Activated naive CD4-positive, alpha-beta T cell treated with Interleukin-2 at 50 U/mL for 16 hours (primary cell): ENCODE measurements at places on chromosomes 1 and 21.
A peak's percentile ranks its signal among the peaks of the same experiment; 100 is the strongest.

- no peak for DNase-seq
Observed at GRCh38 chr1:220689666-220690065, 497 bp upstream of the C1orf115 start.

GRCh38 chr1:24635195-24635843, 7.8 kb upstream of the SRRM1 start:
- no peak for DNase-seq

DNA sequence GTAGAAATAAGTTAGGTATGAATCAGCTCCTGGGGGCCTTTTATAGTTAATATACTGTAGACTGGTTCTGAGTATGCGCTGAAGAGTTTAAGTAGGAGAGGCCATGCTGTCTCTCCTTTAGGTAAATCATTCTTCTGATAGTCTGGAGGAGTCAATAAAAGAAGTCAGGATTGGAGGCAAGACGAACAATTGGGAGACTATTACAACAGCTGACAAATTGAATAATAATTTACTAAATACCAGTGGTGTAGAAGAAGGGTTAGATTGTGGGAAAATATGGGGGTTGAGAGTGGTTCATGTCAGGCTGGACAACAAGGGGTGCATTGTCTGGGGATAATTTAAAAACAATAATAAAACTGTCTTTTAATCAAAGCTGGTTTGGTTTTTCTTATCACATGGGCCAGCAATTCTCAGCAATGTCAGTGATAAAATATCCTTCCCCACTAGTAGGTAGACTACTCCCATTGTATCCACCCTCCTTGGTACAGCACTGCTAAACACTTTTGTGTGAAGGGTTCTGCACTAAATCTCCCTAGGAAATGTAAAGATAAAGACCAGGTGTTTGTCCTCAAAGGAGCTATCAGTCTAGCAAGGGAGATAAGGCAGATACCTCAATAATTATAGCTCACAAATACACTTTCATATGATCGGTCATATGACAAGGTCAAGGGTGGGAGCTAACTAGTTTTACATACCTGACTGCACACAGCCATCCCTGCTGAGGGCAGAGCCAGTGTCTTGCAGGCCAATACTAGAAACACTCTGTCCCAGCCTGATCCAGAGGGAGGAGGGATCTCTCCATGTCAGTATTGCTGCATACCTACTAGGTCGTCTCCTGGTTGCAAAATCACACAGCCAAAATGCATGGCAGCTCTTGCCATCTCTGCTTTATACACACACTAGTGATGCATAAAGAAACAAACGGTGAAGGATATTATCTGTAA, 299.7 kb downstream of the VAV3 start:
- DNase-seq, result no peak

DNA sequence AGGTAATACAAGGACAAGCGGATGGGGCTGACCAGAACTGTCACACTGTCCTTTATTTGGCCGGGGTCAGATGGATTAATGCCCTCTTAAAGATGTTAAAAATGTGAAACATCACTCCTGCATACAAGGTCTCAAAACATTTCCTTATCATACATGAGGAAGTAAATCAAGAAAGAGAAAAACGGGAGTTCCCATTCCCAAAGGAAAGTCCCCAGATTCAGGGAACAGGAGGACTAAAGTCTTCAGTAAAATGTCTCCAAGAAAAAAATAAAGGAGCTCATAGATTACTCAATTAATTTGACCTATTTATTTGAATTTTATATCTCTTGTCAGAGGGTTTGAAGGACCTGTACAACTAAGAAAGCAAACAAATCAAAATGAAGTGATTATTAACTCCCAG, 13.4 kb upstream of the HSD11B1 start:
- DNase-seq, result no peak

DNA sequence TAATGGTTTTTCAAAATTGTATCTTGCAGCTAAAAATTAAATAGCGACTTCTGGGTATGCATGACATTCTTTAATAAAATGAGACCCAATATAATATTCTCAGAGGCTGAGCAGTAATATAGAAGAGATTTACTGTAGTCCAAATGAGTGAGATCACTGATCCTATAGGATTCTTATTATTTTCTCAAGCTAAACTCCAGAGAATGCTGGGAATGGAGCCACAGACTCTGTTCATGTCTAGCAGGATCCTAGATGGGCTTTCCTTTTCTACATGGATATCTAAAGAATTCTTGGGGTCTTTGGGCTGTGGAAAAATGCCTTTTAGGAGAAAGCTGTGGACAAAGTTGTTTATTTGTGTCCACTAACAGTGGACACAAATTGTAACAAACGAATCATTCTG, 150.7 kb upstream of the ZNF644 start:
- DNase-seq, result no peak

GRCh38 chr1:59285691-59286090, 11.2 kb upstream of the FGGY start:
- no peak for DNase-seq

- no peak for DNase-seq
Observed at GRCh38 chr1:110390096-110390495, 730 bp downstream of the SLC16A4 start.

DNA sequence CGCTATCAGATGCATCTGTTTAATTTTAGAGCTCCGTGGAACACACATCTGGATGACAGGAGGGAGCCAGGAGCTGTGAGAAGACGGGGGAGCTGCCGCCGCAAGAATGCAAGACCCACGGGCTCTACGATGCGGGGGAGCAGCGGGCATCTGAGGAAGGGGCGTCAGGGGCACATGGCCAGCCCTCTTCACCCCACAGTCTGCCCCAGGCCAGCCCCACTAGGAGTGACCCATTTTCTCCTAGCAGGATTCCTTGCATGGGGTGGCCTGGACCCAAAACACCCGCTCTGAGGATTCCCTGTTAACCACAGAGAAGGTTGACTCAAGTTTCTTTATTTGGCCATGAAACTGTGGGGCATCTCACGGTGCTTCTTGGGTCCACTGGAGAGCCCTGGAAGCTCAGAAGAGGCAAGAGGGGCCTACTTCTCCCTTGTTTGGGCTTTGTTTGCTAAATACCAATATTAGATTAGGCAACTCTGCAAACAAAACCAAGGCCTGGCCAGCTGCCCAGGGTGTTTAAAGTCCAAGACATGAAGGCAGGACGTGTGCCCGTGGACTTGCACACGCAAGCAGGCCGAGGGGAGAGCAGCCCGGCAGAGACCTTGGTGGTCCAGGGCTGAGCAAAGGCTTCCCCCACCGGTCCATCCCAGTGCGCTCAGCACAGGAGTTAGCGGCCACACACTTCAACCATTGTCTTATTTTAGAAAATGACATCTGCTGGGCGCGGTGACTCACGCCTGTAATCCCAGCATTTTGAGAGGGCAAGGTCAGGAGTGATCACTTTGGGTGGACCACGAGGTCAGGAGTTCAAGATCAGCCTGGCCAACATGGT, 89.8 kb downstream of the DHRS3 start:
- DNase-seq, result no peak

DNA sequence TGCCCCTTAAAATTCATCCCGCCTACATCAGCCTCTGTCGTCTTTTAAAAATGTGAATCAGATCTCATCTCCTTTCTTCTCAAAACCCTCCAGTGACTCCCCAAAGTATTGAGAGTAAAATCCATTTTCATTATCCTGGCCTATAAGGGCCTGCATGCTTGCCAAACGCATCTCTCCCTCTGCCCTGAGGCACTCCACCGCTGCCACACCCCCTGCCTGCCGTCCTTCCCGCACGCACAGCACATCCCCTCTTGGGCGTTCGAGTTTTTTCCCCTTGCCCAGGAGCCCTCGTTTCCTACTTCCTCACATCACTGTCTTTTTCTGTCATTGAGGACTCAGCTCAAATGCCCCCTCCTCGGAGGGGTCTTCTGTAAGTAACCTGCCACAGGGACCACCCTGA, 53.3 kb upstream of the MTR start:
- DNase-seq, result no peak

DNA sequence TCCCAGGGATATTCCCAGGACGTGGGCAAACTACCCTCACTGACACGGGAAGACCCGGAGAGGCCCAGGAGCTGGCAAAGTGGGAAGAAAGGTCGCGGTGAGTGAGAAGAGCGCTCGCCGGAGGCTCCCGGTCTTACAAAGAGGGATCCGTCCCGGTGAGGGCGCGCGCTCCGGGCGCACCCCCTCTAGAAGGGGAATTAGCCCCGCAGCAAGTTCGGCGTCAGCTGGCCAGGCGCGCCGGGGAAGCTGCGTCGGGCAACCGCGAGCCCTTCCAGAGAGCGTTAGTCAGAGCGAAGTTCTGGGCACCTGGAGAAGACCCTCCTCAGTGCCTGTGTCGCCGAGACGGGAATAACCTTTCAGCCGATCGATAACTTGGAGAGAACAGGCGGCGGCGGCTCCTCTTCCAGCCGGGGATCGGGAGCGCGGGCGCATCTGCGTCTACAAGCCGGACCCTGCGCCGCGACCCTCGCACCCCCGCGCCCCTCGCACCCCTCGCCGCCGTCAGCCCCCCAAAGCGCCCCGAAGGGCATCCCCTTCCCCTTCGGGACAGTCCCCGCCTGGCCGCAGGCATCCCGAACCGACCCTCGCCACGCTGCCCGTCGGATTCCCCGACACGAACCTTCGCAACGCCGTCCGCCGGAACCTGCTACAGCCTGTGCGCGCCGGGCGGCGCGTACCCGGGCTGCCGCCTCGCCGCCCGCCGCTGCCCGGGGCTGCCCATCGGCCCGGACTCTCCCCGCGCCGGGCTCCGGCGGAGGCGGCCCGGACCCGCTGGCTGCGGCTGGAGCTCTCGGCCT, 485 bp downstream of the SIPA1L2 start:
- DNase-seq, result peak; percentile 30

GRCh38 chr1:27934818-27935549, at the start of gene SMPDL3B:
TSS of gene SMPDL3B (plus strand) at chr1:27935000. CDS start at chr1:27935184, 184 bp downstream.
- DNase-seq, result no peak

- DNase-seq, result no peak
Observed at GRCh38 chr1:62043154-62043553, 151.5 kb upstream of the L1TD1 start.

DNA sequence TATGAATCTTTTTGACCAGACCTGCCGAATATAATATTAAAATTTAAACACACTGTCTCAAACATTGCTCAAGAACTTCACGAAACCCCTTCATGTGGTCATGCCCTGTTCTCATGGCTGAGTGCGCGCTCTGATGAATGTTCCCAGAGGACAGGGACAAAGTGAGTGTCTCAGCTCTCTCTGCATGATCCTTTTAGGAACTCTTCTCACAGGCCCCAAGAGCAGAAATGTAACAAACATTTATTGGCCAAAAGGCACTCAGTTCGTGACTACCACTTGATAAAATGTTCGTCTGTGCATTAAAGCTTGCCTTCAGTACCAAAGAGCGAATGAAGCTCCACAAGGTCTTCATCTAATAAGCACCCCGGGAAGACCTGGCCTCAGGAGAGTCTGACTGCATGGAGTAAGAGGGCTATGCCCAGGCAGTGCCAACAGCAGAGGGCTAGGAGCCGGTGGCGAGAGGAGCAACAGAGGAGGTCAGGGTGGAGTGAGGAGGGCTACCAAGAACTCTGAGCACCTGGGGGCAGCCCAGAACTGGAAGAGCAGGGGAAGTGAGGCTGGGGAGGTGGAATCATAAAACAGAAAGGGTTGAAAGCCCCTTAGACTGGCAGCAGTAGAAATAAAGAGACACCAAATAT, 171.1 kb downstream of the RHOU start:
- DNase-seq, result no peak

- DNase-seq, result no peak
Observed at GRCh38 chr1:171902527-171902926, 61.2 kb downstream of the DNM3 start.

DNA sequence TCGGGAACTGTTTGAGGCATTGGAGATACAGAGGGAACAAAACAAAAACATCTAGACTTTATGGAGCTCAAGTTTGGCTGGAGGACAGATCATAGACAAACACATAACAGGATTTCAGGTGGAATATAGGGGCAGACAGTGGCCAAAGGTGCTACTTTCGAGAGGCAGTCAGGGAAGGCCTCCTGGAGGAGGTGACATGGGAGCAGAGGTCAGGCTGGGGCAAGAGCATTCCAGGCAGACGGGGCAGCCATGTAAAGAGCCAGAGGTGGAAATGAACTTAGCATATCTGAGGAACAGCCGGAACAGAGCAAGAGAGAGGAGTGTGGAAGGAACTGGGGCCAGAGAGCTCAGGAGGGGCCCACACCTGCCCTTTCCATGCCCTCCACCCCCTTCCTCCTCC, 122.3 kb downstream of the DMRTB1 start:
- DNase-seq, result no peak

- DNase-seq, result no peak
Observed at GRCh38 chr1:45976623-45977022, 155.8 kb downstream of the PIK3R3 start.

DNA sequence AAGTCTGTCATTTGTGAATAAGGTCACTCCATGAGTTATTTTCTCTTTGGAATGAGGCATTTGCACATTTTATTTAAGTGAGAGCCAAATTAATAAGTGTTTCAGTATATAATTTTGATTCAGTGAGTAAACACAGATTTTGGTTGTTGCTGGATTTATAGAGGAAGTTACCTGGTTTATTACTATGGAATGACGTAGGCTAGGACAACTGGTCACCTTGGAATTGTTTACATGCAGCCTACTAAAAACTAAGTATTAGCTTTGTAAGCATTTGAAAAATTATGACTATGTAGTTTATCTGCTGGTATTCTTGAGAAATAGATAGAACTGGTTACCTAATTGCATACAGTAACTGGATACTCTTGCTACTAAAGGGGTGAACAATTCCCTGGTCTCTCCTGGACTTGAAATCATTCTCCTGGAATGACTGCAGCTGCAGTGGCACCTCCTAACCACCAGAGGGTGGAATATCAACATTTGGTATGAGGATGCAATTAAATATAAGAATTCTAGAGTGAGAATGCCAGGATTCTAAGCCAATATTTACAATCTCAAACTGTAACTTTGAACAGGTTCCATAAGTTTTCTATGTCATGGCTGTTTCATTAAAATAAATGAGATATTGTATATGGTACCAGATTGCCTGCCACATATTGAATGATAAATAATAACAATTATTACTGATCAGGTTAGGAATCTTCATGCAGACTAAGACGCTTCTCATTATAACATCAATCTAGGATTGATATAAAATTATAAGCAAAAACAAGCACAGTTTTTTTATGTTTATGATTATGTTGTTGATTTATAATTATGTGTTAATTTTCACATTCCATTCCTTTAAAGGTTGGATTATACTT, 3.5 kb upstream of the KRTAP27-1 start:
- peak; percentile 14 for DNase-seq

- no peak for DNase-seq
Observed at GRCh38 chr1:42886800-42887199, 40.4 kb downstream of the ZNF691 start.

GRCh38 chr1:2986549-2987305, 34.5 kb upstream of the ACTRT2 start:
- DNase-seq, result no peak

GRCh38 chr1:203720242-203720641, 44.7 kb upstream of the LAX1 start:
- no peak for DNase-seq

- DNase-seq, result no peak
Observed at GRCh38 chr1:34066166-34066565, 98.9 kb downstream of the CSMD2 start.
